ENCODE measurements at places on chromosomes 6 and 20. TPM values are rescaled to one million over a fixed set of nuclear protein-coding genes. Genes with fewer than 3 reads are reported as not detected.

DNA sequence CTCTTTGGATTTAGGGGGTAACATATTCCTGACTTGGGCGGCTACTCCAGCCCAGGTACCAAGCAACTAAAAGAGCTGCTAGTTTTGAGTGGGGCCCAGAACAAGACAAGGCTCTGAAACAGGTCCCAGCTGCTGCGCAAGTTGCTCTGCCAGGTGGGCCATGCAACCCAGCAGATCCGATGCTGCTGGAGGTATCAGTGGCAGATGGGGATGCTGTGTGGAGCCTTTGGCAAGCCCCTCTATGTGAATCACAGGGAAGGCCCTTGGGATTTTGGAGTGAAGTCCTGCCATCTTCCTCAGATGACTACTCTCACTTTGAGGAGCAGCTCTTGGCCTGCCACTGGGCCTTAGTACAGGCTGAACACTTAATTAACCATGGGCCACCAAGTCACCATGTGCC lies 43.7 kb upstream of the VSX1 start:
- no peak overlapping the region for H3K4me3 ChIP-seq
- no peaks in the 10 kb centered on the region for H3K36me3 ChIP-seq
- no peaks in the 10 kb centered on the region for H3K27me3 ChIP-seq
- no peaks in the 10 kb centered on the region for H3K4me1 ChIP-seq
- no peak for DNase-seq

DNA sequence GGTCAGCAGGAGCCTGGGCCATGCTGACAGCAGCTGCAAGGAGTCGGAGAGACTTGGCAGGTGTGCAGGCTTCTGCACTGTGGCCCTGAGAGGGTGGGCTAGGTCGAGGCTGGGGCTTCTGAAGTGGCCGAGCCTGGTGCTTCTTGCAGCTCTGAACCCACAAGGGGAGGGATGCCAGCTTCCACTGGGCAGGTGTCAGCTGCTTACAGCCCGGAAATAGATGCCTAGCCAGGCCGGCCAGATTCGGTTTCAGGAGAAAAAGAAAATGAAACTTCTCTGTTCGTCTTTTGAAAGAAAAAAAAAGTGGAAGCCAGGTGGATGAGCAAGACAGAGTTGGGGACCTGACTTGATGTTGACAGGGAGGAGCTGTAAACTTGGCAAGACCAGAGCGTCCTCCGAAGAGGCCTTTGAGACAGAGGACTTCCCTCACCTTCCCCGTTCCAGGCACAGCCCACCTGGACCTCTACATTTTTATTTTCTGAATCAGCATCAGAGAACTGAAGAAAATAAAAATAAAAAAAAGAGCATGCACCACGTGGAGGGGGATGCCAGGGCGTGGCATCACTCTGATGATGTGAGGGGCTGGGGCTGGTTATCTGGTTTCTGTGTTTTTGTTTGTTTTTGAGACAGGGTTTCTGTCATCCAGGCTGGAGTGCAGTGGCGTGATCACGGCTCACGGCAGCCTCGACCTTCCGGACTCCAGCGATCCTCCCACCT lies at the start of gene ZBP1:
Gene ZBP1 (minus strand): TSS at position 153 of the 717 bp plus-strand sequence. CDS start 131 bp downstream, at position 22.
- no peak within 1 kb of the TSS for H3K27ac ChIP-seq
- DNase-seq, result no peak
- H3K27me3 ChIP-seq, result no peaks in the 10 kb centered on the region

RNF217 gene
- 37.4 TPM for total RNA-seq

GRCh38 chr20:36850759-36851158 lies 25.2 kb upstream of the TLDC2 start:
- DNase-seq, result no peak
- no peaks in the 10 kb centered on the region for H3K36me3 ChIP-seq
- H3K27ac ChIP-seq, result no peak overlapping the region
- no peak overlapping the region for H3K4me3 ChIP-seq
- H3K27me3 ChIP-seq, result no peaks in the 10 kb centered on the region
- H3K4me1 ChIP-seq, result no peaks in the 10 kb centered on the region

OR2H1 gene
- not detected for total RNA-seq

DNA sequence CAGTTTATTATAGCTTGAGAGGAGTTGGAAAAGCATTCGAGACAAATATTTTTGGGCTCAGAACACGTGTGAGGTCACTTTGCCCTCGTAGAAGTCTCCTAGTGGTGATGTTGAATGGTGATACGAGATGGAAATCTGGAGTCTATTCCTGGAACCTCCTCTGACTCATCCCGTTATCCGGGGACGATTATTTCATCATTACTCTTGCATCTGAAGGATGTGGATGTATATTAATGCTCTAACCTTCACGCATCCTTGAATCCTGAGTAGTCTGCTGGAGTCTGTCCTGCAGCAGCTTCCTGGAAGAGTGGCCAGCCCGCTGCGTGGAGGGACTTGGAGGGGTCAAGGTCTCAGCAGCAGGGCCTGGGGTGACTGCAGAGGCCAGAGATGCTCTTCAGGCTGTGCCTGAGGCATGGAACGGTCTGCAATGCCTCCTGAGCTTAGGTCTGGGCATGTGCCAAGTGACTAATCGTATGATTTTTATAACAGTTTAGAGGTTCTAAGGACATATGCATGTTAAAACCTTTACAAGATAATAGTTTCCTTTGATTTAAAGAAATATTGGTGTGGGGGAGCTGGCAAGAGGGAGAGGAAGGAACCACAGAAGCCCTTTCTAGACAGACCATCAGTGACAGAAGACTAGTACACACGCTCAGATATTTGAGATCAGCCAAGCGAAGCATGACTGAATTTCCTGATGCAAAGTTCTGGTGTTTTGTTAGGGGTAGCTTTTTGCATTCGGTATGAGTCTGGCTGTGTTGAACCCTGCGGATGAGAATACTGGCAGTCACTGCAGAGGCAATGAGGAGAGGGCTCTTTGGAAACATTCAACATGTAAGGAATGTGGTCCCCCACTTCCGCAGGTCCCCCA lies 400.2 kb downstream of the QKI start:
- H3K4me1 ChIP-seq, result no peaks in the 10 kb centered on the region
- no peak overlapping the region for H3K4me3 ChIP-seq
- no peaks in the 10 kb centered on the region for H3K27me3 ChIP-seq
- no peaks in the 10 kb centered on the region for H3K36me3 ChIP-seq
- DNase-seq, result no peak

- H3K27me3 ChIP-seq, result no peaks in the 10 kb centered on the region
- H3K27ac ChIP-seq, result no peak overlapping the region
- H3K4me3 ChIP-seq, result no peak overlapping the region
- no peaks in the 10 kb centered on the region for H3K36me3 ChIP-seq
Observed at GRCh38 chr6:142935553-142936517, 9.1 kb downstream of the HIVEP2 start.

DNA sequence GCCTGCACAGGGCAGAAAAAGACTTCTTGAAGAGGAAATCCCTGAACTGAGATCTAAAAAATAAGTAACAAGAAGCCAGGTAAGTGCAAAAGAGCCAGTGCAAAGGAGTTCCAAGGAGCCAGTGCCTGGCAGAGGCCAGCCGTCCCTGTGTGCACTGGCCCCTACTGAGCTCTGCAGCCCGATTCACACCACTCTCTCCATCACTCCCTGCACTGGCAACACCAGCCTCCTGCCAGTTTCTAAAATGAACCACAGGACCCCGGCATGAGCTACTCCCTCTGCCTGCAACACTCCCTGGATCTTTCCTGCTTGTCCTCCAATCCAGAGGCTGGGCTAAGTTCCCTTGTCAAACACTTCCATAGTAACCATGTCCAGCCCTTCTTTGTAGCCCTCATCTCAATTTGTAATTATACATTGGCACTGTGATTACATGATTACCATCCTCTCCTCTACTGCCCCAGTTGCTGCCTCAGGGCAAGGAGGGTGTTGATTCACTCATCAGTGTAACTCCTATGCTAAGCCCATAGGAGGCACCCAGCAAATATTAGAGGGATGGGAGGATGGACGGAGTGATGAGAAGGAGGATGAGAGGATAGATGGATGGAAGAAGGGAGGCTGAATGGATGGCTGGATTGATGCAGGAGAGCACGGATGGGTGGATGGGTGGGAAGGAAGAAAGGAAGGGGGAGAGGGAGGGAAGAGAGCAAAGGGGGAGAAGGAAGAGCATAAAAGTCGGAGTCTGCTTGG lies 49.3 kb downstream of the SIRPA start:
- H3K36me3 ChIP-seq, result no peaks in the 10 kb centered on the region
- no peaks in the 10 kb centered on the region for H3K27me3 ChIP-seq
- no peak for DNase-seq
- peaks cover 19% of the 10 kb centered on the region for H3K4me1 ChIP-seq

DNA sequence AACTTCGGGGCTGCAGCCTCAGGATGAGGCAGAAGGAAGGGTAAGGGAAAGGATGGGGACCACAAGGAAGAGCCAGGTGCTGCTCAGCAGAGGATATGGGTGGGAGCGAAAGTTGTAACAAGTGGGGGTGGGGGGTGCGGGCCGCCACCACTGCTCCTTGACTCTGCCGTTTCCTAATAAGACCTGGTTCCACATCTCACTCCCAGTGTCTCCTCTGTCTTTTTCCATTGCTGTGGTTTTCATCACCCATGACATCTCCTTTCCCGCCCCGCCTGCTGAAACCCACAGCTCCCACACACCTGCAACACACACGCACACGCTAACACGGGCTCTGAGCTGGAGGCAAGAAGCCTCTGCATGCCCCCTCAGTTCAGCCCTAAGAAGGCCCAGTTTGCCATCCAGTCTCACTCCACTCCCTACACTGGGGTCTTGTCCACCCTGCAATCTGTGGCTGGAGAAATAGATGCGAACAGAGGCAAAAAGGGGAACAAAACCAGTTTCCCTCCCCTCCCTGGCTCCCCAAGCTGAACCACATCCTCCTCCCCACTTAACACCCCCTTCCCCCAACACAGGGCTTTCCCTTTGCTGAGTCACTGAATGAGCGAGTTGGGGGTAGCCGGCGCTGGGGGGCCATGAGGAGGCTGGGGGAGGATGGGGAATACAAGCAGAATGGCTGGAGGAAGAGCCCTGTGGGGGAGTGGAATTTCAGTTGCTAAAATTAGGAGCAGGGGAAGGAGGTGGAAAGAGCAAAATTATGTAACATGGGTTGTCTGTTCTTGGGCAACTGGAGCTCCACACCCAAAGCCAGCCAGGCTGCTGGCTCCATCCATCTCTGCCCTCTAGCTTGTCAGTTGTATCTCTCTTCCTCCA lies 11.5 kb downstream of the NFKBIL1 start:
- peaks cover 26% of the 10 kb centered on the region for H3K4me1 ChIP-seq
- H3K27ac ChIP-seq, result no peak overlapping the region
- no peaks in the 10 kb centered on the region for H3K27me3 ChIP-seq
- no peak overlapping the region for H3K4me3 ChIP-seq

- peak overlapping the region; percentile 30 for H3K4me3 ChIP-seq
- no peaks in the 10 kb centered on the region for H3K36me3 ChIP-seq
- no peaks in the 10 kb centered on the region for H3K4me1 ChIP-seq
- H3K27ac ChIP-seq, result peak overlapping the region; percentile 22
- peak; percentile 36 for DNase-seq
Observed at GRCh38 chr6:73388800-73389512, 5.7 kb upstream of the DDX43 start.

KLHDC3 gene
- 85.1 TPM for total RNA-seq

DNA sequence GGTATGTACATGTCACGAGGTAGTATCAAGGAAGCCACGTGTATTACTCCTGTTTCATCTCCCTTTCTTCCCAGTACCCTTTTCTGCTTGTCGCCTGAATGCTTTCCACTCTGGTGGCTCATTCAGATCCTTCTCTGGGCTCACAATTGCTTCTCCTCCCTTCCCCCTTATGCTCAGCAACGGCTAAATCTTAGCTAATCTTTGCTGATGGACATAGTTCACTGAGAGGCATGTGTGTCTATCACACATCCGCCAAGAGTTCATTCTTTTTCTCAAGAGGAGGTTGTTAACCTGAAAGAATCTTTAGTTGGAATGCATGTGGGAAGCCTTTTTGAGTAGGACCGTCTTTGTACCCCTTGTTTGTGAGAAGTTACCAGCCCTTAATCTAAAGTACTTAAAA lies 25.8 kb upstream of the MROH8 start:
- H3K4me1 ChIP-seq, result no peaks in the 10 kb centered on the region
- peaks cover 26% of the 10 kb centered on the region for H3K36me3 ChIP-seq
- no peak overlapping the region for H3K4me3 ChIP-seq
- DNase-seq, result no peak

DNA sequence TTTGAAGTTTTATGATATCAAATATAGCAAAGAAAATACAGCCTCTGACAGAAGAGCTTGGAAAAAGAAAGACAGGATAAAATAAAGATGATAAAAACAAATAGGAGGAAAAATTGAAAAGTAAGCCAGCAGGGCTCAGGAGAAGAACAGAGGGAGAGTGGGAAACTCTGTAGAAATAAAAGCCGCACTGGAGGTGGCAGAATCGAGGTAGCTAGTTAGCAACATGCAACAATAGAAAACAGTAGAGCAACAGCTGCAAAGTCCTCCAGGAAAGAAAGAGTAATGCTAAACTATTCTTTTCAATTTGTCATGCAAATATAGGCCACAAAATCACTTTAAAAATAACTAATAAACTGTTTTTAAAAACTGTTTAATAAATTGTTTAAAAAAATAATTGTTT lies 28.8 kb downstream of the HBS1L start:
- no peak overlapping the region for H3K27ac ChIP-seq
- H3K36me3 ChIP-seq, result no peaks in the 10 kb centered on the region
- H3K4me3 ChIP-seq, result no peak overlapping the region
- no peak for DNase-seq
- H3K4me1 ChIP-seq, result no peaks in the 10 kb centered on the region

DNA sequence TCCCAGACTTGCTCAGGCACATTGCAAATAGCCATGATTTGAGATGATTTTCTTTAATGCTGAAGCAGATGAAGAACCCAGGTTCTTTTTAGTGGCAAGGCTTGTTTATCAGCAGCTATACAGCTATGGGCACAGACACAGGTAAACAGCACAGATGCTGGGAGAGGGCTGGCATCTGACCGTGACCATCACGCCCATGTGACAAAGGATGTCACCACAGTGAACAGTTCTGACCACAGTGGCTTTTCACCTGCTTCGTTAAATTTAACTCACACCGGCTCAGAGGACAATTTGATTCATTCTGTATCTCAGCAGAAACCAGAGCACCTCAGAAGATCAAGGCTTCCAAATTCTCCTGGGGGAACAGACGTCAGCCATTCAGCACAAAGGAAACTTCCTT lies 142.6 kb downstream of the CDH26 start:
- no peak overlapping the region for H3K27ac ChIP-seq
- no peaks in the 10 kb centered on the region for H3K4me1 ChIP-seq
- H3K27me3 ChIP-seq, result no peaks in the 10 kb centered on the region
- no peak overlapping the region for H3K4me3 ChIP-seq
- no peaks in the 10 kb centered on the region for H3K36me3 ChIP-seq
- DNase-seq, result no peak

SYNDIG1 gene
- total RNA-seq, result 15.5 TPM

DNA sequence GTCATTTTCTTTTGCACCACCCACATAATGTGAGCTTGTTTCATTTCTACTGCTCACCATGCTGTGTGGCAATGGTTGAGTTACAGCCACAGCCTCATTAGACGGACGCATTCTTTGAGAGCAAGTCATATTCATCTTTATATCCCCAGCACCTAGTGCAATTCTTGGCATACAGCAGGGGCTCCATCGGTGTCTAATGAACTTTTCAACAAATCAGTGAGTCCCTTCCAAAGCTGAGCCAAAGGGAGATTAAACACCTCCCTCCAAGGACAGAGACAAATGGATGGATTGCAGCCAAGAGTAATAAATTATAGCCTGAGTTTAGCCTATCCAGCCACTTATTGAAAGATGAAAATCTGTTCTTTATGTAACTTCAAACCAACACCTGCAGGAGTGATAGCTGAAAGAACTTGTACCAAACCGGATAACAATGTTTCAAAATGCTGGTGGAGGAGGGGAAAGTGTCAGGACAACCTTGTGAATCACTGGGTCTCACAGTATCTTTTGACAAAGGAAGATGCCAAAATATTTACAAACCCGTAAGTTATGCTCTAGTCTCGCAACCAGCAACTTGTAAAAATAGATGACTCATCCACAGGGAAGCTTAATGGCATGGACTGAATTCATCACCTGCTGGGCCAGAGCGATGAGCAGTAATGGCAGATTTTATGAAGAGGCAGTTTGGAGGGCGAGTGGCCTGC lies 139.0 kb downstream of the PXDC1 start:
- H3K4me3 ChIP-seq, result no peak overlapping the region
- no peak for DNase-seq
- H3K36me3 ChIP-seq, result no peaks in the 10 kb centered on the region
- H3K27me3 ChIP-seq, result no peaks in the 10 kb centered on the region
- no peak overlapping the region for H3K27ac ChIP-seq
